ENCODE measurements at places on chromosomes 1 and 21. TPM values are rescaled to one million over a fixed set of nuclear protein-coding genes. Genes with fewer than 3 reads are reported as not detected.

DNA sequence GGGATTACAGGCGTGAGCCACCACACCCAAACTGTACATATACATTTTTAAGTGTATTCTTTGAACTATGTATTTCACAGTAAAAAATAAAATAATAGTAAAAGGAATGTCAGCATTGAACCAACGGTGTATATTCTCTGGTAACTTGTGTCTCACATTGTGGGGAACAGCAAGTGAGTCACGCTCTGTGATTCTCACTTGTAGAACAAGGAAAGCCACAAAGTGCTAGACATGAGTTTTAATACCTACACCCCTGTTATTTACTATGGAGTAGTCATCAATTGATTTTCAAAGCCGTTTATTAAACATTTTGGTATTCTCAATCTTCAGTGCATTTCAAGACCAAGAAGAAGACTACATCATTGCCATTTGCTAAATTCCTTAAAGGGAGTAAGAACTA is 197.2 kb downstream of the GPATCH2 start:
- no peak for DNase-seq

GRCh38 chr1:64744492-64745180 is at the start of gene RAVER2:
RAVER2 (plus strand) TSS chr1:64745075; CDS start chr1:64745173, 98 bp downstream.
- DNase-seq, result no peak

DNA sequence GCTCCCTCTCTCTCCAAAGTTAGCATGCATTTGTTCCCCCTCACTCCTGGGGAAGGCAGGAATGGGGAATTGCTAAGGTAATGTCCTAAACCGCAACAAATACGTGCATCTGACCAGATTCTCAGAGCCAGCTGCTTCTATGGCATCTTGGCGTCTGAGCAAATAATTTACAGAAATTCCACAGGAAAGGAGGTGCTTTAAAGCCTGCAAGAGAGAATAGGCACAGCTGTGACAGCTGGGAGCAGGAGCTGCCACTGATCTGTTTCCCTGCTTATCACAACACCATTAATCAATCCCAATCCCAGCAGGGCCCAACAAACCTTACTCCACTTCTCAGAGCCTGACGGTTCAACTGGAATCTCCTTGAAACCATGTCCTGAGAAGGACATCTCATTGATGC is 83.5 kb upstream of the ZNF281 start:
- DNase-seq, result no peak

- no peak for DNase-seq
Observed at GRCh38 chr1:156437037-156437867, 63.3 kb downstream of the MEF2D start.

ADGRB2 gene
- total RNA-seq, result 3.4 TPM

IRF6 gene
- total RNA-seq, result 0.66 TPM

CDK11B gene
- total RNA-seq, result 29.5 TPM

LHX8 gene
- total RNA-seq, result not detected

BTBD19 gene
- total RNA-seq, result 2.7 TPM

GRCh38 chr1:14815175-14815877 is 216.8 kb downstream of the KAZN start:
- DNase-seq, result no peak

DNA sequence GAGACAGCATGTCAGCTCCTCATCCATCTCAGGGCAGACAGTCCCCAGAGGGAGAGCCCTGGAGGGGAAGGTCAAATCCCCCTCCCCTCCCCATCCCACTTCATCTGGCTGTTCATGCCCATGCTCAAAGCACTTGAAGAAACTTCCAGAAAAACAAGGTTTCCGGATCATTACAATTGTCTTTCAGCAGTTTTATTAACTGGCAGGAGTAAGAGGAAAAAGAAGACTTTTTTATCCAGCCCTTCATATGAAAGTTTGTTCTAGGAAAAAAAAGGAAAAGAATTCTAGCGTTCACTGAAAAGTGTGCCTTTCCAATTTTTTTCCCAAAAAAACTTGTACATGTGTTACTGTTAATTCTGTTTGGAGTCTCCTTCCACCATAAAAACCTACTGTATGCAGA is 145.7 kb upstream of the TIAM1 start:
- no peak for DNase-seq

ANKRD35 gene
- 10.4 TPM for total RNA-seq

Data from esophagus muscularis mucosa (tissue), 4 donors.